Daoy (cell line): ENCODE measurements at places on chromosomes 2 and 18. TPM values are rescaled to one million over a fixed set of nuclear protein-coding genes. Genes with fewer than 3 reads are reported as not detected.

The DUSP2 gene
- 21.1 and 24.4 TPM in 2 replicates for total RNA-seq

The HOXD1 gene
- 1.3 and 3.0 TPM in 2 replicates for total RNA-seq

The HOXD10 gene
- 14.8 and 18.6 TPM in 2 replicates for total RNA-seq

The GPAT2 gene
- total RNA-seq: 0.06 TPM in 1 of 2 replicates, not detected in the other

The COL6A3 gene
- total RNA-seq: 268 and 296 TPM in 2 replicates

The STON1 gene
- 1.7 and 3.3 TPM in 2 replicates for total RNA-seq

The ZNF521 gene
- 8.5 and 10.7 TPM in 2 replicates for total RNA-seq

The OTOS gene
- 0.34 TPM in 1 of 2 replicates, not detected in the other for total RNA-seq
